ENCODE measurements at places on chromosomes 6 and 20. TPM values are rescaled to one million over a fixed set of nuclear protein-coding genes. Genes with fewer than 3 reads are reported as not detected.

- no peak for DNase-seq
Observed at GRCh38 chr6:108546079-108547049, 14.4 kb upstream of the FOXO3 start.

GRCh38 chr6:166023273-166023989, 144.2 kb downstream of the TBXT start:
- no peak for DNase-seq

DNA sequence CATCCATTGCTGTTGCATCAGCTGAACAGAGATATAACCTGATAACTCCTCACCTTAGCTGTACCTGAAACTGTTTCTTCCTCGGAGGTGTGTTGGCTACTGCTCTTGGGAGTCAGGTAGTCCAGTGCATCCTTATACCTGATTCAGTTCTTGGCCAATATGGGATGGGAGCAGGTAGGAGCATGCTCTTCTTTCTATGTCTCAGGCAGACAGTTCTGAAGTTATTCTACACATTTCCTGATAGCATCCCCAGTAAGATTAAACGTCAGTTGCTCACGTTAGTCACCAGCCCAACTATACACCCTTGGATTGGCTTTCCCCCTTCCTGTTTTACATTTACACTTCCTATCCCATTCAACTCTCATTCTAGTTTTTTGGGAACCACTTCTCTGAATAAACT, 244.3 kb upstream of the FLRT3 start:
- no peak for DNase-seq

- no peak for DNase-seq
Observed at GRCh38 chr6:167797011-167797471, 29.7 kb upstream of the AFDN start.

- DNase-seq: no peak
Observed at GRCh38 chr20:12409501-12409900, 491.8 kb downstream of the BTBD3 start.

DNA sequence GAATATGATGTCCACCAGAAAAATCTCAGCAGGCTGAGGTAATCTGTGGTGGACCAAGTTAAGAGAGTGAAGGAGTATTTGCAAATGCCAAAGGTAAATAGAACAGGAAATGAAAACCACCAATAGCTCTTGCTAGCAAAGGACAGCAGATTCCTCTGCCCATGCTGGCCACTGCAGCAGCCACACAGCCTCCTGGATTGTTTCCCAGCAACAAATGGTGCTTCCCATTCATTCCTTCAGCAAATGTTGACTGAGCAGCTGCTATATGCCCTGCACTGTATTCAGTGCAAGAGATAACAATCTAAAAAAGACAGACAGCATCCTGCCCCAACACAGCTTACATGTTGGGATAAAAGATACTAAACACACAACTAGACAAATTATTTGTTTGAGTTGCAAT, 11.0 kb downstream of the ROS1 start:
- DNase-seq: no peak

- DNase-seq: peak; percentile 1
Observed at GRCh38 chr6:79821859-79822258, 125.5 kb downstream of the ELOVL4 start.

DNA sequence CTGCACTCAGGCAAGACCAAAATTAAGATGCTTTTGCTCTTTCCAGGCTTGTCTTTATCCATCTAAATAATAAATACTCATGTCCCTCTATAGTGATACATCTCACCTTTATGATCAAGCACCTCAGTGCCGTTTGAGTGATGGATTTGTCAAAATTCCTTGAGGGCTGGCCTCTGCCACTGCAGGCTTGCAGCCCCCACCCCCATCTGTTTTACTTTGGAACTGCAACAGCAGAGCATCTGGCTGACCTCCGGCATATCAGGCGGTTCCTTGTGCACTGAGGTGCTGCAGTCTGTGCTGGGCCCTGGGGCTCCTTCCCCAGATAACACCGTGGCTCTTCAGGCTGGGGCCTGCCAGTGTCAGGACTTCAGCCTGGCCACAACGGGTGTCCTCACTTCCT, 386.9 kb downstream of the CDH26 start:
- no peak for DNase-seq

GRCh38 chr20:32391003-32391402, 32.9 kb downstream of the ASXL1 start:
- DNase-seq: peak; percentile 12

- DNase-seq: peak; percentile 99
Observed at GRCh38 chr6:4358414-4359107, 223.2 kb upstream of the ECI2 start.

GRCh38 chr20:50844430-50845100, 49.7 kb downstream of the BCAS4 start:
- peak; percentile 90 for DNase-seq

DNA sequence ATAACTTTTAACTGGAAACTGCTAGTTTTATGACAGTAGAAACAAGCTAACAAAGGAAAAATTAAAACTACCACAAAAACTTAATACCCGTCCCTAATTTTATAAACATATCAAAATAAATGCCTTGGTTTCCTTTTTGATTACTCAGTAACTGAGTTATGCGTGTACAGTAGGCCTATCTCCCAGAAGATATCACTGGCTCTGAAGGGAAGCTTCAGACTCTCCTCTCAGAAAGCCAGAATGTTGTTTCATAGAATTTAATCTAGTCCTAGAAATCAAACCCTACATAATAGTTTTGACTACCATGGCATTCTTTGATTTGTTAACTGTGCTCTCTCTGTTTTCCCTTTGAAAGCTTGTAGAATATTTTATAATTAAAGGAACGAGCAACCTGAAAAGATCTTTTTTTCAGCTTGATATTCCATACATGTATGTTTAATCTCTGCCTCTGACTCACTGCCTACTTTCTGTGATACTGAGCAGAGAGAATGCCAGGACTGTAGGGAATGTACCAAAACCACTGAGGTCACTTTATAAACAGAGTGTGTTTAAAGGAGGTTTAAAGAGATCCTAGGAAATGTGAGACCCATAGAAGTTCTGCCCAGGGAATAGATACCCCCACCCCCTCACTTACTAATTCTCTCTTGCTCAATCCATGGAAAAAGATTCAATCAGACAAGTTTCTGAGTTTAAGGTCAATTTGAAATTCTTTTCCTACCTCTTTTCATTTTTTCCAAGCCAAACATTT, 311.5 kb downstream of the HDGFL1 start:
- DNase-seq: peak; percentile 90

DNA sequence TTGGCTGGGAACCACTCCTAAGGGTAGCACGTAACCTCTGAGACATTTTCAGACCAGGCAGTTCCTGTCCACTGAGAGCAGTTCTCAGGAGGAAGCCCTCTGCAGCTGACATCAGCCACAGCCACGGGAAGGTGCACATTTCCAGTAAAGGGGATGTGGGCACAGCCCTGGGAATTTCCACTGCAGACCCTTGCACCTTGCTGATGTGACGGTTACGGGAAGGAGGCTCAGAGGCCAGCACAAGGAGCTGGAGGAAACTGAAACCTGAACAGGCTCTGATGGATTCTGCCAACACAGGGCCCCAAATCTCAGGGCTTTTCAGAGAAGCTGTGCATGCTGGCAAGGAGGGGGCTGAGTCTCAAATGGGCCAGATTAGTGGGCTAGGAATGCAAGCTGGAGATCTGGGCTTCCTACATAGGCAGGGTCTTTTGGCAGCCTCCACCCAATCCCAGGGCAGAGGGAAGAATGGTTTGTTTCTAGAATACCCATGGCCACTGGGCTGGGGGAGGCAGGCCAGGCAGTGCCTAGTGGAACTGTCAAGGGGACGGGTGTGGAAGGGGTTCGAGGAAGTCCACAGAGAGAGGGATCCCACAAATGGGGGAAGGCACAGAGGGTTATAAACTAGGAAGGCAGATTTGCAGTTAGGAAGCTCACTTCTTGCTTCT, 14.2 kb downstream of the EBF4 start:
- no peak for DNase-seq

- no peak for DNase-seq
Observed at GRCh38 chr6:152651986-152652385, 14.8 kb upstream of the SYNE1 start.

DNA sequence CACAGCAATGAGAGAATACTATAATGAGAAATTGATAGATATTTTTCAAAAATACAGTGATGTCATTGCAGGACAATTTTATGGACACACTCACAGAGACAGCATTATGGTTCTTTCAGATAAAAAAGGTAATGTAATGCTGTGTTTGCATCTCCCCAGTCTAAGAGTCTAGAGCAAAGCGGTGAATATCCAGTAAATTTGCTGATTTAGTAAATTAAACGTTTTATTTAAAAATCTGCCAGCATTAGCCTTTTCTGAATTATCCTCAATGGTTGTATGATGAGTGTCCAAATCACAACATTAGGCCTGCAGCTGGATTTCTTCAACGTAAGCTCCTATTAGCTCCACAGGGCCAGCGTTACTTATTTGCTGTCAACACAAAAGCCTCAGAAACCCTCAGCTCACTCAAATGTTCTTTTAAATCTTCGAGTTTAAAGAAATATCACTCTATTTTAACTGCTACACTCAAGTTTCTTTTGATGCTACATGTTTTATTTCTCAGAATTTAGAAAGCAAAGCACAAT, 16.0 kb downstream of the SMPDL3A start:
- no peak for DNase-seq

DNA sequence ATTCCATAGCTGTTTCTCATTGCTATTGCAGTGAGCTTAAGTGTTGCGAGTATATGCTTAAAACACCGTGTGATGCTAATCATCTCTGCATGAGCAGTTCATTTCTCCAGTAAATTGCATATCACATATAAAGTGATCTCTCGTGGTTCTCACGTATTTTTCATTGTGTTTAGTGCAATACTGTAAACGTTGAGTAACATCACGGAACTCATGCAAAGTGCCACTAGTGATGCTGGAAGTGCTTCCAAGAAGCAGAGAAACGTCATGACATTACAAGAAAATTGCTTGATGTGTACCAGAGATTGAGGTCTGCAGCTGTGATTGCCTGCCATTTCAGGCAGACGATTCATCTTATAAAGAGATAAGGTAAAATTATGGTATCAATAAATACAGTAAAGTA, 830.4 kb downstream of the GRIK2 start:
- DNase-seq: no peak

- DNase-seq: no peak
Observed at GRCh38 chr6:26553264-26553634, 15.1 kb downstream of the HMGN4 start.

DNA sequence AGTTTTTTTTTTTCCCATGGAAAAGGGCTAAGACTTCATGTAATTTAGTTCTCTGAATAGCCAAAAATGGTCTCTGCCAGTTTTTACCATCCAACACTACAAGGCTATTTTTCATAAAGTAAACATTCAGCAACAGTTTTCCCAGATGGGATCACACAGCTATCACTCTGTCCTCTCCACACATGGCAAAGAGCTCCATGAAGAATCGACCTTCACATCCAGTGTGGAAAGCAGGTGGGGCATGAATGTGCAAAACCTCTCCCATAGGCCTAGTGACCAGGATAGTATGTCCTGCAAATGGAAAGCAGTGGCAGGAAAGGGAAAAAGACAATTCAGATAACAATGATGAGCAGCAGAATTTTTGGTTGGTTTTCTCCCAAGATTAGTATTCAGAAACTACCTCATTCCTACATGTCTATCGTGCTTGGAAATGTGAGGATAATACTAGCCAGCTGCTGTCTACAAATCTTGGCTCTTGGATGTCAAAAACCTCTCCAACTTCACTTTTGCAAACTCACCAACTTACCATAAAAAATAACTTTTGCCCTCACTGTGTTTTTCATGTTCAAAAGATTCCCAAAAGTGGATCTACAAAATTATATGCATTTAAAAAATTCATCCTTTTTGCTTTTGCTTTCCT, 159.7 kb upstream of the MCHR2 start:
- no peak for DNase-seq

DNA sequence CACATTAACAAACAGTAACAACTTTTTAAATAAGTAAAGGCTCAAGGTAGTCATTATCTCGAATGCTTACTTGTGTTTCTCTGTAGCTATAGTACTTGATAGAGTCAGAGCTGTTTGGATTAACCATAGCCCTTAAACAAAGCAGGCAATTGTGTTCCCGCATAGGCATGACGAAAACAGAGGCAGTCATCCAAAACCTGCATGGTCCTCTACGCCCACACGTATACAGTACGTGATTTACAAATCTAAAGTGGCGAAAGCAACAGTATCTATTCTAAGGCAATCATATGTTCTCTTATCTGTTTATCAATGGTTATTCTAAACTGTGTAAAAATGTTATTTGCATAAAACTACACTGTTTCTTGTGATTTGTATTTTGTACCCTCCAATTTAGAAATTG, 31.8 kb downstream of the HFE start:
- no peak for DNase-seq

Gene SLC13A3
- under 0.01 TPM for total RNA-seq

Gene CPNE5
- total RNA-seq: 5.0 TPM

Gene RNF182
- total RNA-seq: 0.38 TPM

Gene MSH5
- 2.8 TPM for total RNA-seq

Gene PGC
- not detected for total RNA-seq

Gene C6orf15
- not detected for total RNA-seq

Measured in dermis microvascular lymphatic vessel endothelial cell (primary cell).